ENCODE measurements at places on chromosomes 1 and 21.

GRCh38 chr1:39088658-39089057 is 62.5 kb downstream of the NDUFS5 start:
- no peak for DNase-seq

- DNase-seq: no peak
These were observed 185.9 kb upstream of the ATP1B1 start for GRCh38 chr1:168920456-168921094.

DNA sequence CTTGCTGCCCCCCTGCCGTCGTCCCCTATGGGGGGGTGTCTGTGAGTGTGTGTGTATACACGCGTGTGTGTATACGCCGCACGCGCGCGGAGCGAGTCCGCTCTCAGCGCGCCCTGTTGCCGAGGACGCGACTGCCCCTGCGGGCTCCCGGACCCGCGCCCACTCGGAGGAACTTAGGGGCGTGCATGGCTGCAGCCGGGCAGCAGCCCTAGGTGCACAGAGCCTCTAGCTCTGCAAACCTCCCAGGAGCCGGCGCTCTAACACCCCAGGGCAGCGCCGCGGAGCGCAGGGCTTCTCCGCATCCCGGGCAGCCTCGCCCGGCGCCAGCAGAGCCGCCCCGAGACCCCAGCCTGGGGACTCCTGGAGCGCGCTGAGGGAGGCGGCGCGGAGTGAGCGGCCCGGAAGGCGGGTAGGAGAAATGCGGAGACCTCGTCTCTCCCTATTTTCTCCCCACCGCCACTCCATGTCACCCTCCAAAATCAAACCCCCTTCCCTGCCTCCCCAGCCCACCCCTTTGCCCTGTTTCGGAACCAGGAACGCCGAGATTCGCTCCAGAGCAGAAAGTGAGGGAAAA is 574 bp downstream of the ITPKB start:
- DNase-seq: peak; percentile 71

GRCh38 chr1:153536671-153537375 is 1.0 kb upstream of the S100A6 start:
- DNase-seq: no peak
